ENCODE measurements at places on chromosomes 3 and 15.

DNA sequence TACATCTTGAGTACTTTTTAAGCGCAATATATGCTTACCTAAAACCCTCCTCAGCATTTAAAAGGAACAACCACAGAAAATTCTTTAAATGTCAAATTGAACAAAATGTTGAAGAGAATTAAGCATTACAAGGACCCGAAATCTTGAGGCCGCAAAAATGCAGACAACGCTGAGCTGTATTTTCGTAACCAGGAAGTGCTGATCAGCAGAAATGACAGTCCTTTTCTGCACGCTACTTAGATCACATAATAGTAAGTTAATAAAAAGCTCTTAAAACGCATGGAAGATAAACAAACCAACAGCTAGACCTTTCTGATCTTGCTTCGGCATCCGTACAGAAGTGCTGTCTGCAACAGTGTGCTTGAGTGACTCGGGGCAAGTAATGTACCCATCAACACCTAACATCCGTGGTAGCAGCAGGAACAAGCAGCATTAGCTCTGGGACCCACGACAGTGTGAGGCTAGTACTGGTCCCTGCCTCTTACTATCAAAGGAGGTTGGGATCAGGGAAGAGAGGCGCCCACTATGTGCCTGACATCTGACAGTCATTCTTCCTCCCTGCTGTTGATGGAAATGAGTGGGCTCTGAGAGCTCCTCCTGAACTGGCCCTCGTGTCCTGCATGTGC is 1.8 kb upstream of the SSUH2 start:
- DNase-seq = no peak

DNA sequence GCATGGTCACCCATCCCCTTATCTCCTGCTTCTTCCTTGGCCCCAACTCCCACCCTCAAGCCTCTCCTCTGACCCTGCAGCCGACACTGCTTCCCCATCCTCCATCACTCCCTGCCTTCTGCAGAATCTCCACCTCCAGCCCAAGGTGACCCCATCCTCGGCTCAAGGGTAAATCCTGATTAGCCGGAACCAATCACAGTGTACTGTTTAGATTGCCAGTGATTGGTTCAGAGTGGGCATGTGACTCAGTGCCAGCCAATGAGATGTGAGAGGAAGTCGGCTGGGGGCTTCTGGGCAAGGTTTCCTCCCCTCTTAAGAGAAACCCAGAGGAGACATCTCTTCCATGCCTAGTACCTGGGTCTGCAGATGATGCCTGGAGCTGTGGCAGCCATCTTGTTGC is 10.3 kb downstream of the CACNA2D2 start:
- DNase-seq = no peak

- DNase-seq = no peak
These were observed 106.7 kb downstream of the ZIC4 start for GRCh38 chr3:147299656-147300055.

DNA sequence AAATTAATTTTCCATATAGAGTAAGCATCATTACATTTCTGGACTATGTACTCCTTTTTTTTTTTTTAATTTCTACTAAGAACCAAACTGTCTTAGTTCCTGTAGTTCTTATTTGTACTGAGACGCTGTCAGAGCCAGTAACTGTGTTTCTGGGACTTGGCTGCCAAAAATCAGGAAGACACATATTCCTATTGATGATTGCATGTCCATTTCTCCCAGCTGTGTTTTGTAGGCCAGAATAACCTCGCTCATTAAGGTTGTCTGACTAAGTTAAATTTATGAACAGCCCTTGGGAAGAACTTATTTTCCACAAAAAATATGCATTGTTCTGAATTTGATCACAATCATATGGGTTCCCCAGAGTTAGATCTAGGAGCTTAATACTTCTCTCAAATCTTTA is 29.5 kb downstream of the PLSCR5 start:
- no peak for DNase-seq

DNA sequence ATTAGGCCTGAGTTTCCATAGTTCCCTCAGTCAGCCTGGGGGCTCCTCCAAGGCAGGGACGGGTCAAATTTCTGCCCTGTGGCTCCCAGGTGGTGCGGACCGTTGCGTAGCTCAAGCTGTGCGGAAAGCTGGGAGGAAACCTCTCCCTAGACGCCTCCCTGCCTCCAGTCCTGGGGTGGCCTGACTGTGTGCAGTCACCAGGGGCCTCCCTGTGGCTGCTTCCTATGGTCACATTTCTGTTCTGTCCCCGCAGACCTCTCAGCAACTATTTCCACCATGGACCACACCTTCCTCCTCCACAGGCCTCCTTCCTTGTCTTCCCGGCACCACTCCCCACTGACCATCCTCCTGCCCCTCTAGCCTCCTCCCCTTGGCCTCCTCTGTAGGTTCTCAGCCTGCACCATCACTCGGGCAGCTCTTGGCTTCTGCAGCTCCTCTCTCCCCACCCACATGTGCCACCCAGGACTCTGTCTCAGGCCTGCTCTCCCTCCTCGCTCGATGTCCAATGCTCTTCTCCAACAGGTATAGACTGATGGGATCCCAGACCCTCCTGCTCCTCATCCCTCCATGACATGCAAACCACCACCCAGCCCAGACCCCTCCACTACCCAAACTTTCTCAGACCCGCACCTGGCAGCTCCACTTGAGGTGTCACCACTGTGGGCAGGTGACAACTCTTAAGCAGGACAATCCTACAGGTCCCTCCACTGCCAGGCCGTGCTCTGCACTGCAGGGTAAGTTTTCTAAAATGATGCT is 26.9 kb upstream of the SEC13 start:
- DNase-seq = no peak

DNA sequence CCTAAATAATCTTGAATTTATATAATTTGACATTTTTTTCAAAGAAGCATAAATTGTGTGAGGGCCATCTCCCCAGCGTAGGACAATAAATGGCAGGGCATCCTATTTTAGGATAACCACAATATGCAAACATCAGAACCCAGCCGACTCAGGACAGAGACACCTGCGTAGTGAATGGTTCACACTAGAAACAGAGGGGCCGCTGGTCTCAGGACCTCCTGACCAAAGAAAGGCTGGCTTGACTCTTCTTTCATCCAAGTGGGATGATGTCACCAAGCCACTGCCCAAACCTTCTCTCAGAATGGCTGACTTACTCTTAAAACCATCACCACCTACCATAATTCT is 162.1 kb downstream of the FOXP1 start:
- DNase-seq = peak; percentile 64

DNA sequence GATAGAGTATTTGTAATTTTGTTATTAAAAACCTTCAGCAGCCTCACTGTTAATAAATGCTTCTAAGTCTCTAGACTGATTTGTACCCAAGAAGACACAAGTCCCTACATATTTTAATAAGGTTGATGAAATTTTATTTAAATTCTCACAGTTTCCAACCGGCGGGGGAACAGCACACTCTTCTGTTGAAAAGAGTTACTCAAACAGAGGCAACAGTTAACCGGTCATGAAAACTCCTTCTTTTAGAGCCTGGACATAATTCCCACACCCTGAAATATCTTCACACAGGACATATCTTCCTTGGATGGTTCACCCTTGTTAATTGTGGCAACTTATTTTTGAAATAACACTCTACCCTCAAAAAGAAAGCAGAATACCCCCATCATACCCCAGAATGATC is 278.8 kb downstream of the FOXP1 start:
- DNase-seq = no peak

DNA sequence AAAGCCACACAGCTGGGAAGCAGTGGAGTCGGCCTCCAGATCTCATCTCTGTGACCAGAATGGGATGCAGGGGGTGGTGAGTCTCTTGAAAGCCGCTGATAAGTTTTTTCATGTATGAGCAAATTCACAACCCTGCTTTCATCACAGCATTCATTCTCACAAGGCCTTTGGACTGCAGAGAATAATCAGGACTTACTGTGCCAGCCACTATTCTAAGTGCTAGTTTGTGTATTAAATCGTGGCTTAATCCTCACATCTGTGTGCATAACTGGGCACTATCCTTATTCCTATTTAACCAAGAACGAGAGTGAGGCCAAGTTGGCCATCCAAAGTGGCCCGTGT is 64.2 kb upstream of the POLG start:
- DNase-seq = no peak

DNA sequence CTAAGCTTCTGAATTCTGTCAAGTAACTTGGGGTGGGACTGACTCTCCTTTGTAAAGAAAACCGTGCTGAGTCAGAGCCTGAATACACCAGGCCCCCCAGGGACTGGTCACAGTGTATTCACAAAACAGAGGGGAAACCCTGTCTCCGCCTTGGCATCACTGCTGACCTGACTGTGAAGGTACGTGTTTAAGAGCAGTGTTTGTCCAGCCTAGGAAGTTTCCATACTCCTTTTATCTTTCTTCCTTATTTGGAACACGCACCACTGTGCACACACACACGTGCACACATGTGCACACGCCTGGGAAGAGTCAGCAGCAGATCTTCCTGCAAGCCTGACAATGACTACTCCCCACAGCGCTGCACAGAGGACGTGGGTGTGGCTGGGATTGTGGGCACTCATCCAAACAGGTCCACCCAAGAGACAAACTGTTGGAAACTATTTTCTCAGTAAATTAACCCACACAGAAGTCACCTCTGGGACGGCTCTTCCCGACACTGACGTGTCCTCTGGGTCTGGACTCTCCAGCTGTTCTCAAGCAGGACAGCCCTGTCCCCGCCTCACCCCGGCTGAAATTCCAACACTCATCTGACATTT is 87.7 kb downstream of the ATP10A start:
- no peak for DNase-seq

DNA sequence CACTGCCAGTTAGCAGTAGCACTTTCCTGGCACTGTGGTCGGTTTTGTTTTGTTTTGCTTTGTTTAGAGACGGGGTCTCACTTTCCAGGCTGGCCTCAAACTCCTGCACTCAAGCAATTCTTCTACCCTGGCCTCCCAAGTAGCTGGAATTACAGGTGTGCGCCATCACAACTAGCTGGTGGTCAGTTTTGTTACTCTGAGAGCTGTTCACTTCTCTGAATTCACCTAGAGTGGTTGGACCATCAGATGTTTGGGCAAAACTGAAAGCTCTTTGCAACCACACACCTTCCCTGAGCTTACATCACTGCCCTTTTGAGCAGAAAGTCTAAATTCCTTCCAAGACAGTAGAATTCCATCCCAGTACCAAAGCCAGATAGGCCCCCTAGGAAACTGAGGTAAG is 22.6 kb downstream of the CLDN18 start:
- no peak for DNase-seq

DNA sequence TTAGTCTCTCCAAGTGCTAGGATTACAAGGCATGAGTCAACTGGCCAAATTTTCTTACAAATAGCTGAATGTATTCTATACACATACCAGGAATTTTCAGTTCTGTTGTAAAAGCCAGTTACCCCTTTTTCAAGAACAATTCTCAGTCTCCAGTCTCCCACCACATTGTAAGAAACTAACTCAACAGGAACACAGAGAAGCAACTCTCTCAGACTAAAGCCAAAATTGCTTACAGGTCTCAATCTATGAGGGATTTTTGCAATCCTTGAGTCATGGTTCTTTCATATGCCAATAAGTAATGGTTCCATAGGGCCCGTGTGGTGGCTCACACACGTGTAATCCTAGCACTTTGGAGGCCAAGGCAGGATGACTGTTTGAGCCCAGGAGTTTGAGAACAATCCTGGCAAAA is 8.5 kb downstream of the IP6K2 start:
- DNase-seq = no peak

- no peak for DNase-seq
These were observed 21.9 kb upstream of the PLSCR2 start for GRCh38 chr3:146491303-146491702.

- DNase-seq = no peak
These were observed 16.1 kb downstream of the CASR start for GRCh38 chr3:122199552-122199951.

DNA sequence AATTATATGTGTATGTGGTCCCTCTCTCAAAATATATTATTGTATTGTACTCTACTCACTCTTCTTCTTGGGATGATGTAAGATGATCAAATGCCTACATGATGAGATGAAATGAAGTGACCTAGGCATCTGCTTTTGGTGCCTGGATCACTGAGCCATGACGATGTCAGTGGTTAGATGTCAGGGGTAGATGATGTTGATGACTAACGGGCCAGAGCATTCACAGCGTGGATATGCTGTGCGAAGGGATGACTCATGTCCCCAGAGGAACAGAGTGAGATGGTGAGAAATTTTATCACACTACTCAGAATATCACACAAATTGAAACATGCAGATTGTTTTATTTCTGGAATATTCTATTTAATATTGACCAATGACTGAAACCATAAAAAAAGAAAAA is 233.9 kb upstream of the CADM2 start:
- no peak for DNase-seq

DNA sequence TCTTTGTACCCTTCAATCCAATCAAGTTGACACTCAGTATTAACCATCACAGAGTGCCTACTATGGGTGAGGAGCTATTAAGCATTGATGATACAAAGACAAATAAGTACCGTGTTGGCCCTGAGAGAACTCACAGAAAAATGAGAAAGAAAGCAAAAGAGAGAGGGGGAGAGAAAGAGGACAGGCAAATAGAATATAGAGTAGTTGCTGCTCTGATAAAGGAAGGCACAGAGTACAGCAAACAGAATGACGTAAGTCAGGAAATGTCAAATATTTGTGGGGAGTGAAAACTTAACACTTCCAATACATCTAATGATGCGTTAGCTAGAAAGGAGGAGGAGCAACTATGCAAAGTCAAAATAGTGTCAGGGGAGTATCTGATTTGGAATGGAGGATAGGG is 320.6 kb upstream of the KCNH8 start:
- DNase-seq = no peak

- no peak for DNase-seq
These were observed 70.3 kb downstream of the NUP210 start for GRCh38 chr3:13349823-13350222.

- DNase-seq = peak; percentile 37
These were observed 24.0 kb upstream of the C3orf70 start for GRCh38 chr3:185176750-185177359.

DNA sequence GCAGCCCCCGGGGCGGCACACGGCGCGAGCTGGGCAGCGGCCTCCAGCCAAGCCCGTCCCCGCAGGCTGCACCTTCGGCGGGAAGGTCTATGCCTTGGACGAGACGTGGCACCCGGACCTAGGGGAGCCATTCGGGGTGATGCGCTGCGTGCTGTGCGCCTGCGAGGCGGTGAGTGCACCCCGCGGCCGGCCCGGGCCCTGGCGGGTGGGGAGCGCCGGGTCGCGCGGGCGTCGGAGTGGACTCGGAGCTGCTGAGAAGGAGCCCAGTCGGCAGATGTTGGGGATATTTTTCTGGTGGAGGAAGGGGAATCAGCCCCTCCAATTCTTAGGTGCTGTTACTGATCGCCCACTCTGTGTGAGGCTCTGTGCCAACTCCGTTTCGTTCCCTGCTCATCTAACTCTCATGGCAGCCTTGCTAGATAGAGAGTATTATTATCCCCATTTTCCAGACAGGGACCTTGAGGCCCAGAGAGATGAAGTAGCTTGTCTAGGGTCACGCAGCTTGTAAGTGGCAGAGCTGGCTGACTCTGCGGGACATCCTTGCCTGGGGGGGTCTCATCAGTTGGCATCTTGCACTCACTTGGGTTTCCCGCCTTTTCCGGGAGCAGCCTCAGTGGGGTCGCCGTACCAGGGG is 890 bp downstream of the CHRD start:
- DNase-seq = no peak

- DNase-seq = no peak
These were observed 101.8 kb upstream of the ALDH1A3 start for GRCh38 chr15:100777821-100778220.

Data from germinal center (tissue), 1 donor.